ENCODE measurements at places on chromosomes 3 and 15. TPM values are rescaled to one million over a fixed set of nuclear protein-coding genes. Genes with fewer than 3 reads are reported as not detected.
A peak's percentile ranks its signal among the peaks of the same experiment; 100 is the strongest.

The CIDEC gene
- not detected for total RNA-seq

The ACOX2 gene
- 17.8 TPM for total RNA-seq

- no peak overlapping the region for H3K27ac ChIP-seq
- no peak overlapping the region for H3K4me3 ChIP-seq
- H3K36me3 ChIP-seq = no peaks in the 10 kb centered on the region
- H3K4me1 ChIP-seq = no peaks in the 10 kb centered on the region
These were observed 192.9 kb downstream of the SQOR start for GRCh38 chr15:45827766-45828165.

GRCh38 chr15:90022905-90023700, 22.0 kb downstream of the ZNF710 start:
- H3K4me3 ChIP-seq = no peak overlapping the region
- no peak for DNase-seq
- H3K27ac ChIP-seq = no peak overlapping the region

DNA sequence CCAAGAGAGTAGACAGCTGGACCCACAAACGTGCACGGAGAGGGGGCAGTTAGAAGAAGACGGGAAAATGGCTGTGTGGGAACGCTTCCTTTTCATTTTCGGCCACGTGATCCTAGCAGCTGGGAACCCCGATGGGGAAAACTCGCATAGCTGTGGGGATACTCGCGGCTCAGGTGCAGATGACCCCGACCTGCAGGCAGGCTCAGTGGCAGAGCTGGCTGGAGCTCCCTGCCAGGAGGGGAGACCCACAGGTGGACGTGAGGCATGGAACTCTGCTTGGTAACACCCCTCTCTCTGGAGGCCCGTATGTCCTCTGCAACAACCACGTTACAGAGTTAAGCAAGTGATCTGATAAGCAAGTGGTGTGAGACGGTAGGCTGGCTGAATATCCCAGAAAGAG, 84.6 kb upstream of the SNRPA1 start:
- H3K36me3 ChIP-seq = no peaks in the 10 kb centered on the region
- peaks cover 25% of the 10 kb centered on the region for H3K27me3 ChIP-seq
- H3K4me3 ChIP-seq = no peak overlapping the region
- no peak for DNase-seq
- no peaks in the 10 kb centered on the region for H3K4me1 ChIP-seq

DNA sequence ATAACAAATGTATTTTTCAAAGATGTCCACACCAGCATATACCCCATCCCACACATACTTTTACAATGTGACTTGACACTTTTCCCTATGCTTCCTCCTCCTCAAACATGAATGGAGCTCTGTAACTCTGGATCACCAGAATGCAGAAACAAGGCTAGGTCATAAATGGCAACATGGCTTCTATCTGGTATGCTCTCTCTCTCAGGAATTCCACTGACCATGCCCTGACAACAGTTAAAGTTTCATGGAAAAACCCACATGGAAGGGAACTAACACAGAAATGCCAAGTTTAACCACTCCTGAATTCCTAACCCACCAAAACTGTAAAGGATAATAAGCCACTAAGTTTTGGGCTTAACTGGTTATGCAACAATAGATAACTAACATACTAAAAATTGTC, 19.9 kb downstream of the MYO9A start:
- no peak overlapping the region for H3K4me3 ChIP-seq
- no peaks in the 10 kb centered on the region for H3K27me3 ChIP-seq
- H3K4me1 ChIP-seq = no peaks in the 10 kb centered on the region
- DNase-seq = no peak

- no peak overlapping the region for H3K27ac ChIP-seq
- no peak for DNase-seq
- no peaks in the 10 kb centered on the region for H3K27me3 ChIP-seq
- H3K36me3 ChIP-seq = no peaks in the 10 kb centered on the region
- no peaks in the 10 kb centered on the region for H3K4me1 ChIP-seq
These were observed 351.0 kb downstream of the FEZF2 start for GRCh38 chr3:62022312-62022711.

The RBMS3 gene
- 127 TPM for total RNA-seq

GRCh38 chr3:38984731-38985130, 67.0 kb downstream of the SCN11A start:
- H3K36me3 ChIP-seq = no peaks in the 10 kb centered on the region
- peak; percentile 57 for DNase-seq
- no peak overlapping the region for H3K27ac ChIP-seq
- H3K4me3 ChIP-seq = no peak overlapping the region
- peaks cover 21% of the 10 kb centered on the region for H3K4me1 ChIP-seq

The TICRR gene
- 3.0 TPM for total RNA-seq

- H3K27me3 ChIP-seq = peaks cover 3% of the 10 kb centered on the region
- H3K4me3 ChIP-seq = no peak overlapping the region
- DNase-seq = peak; percentile 49
- H3K4me1 ChIP-seq = peaks cover 23% of the 10 kb centered on the region
- no peak overlapping the region for H3K27ac ChIP-seq
- H3K36me3 ChIP-seq = no peaks in the 10 kb centered on the region
These were observed 98.2 kb upstream of the TJP1 start for GRCh38 chr15:29920515-29920914.

GRCh38 chr3:155646128-155646527, 98.7 kb downstream of the PLCH1 start:
- no peak overlapping the region for H3K27ac ChIP-seq
- no peaks in the 10 kb centered on the region for H3K27me3 ChIP-seq

The ALS2CL gene
- total RNA-seq = 1.4 TPM

The GFM1 gene
- total RNA-seq = 36.0 TPM

The THAP10 gene
- 3.6 TPM for total RNA-seq

DNA sequence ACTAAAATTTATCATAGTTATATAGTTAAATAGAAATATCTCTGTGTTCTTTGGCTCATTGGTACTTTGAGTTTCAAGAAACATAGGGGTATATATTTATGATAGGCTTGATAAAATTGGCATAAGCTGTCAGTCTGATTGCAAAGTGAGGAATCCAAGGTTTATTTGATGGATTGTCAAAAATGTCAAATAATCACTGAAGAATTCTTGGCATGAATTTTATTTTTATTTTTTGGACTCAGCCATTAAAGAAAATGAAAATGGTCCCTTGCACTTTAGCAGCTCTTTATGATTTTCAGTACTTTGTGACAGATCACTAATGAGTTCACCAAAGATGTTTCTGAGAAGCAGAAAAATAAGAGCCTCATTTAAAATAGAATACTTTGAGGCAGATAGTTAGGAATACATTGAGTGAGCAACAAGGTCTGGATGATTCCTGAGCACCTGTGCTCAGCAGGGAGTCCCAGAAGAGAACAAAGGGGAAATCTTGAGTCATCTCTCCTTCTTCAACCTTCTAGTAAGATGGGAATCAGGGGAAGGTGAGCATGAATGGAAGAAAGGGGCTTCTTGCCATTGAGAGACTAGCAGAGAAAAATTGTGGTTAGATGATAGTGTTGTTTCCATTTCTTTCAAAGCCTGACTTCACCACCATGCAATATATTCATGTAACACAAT, 85.3 kb upstream of the VEPH1 start:
- H3K4me1 ChIP-seq = no peaks in the 10 kb centered on the region
- DNase-seq = no peak
- H3K4me3 ChIP-seq = no peak overlapping the region
- no peak overlapping the region for H3K27ac ChIP-seq
- H3K36me3 ChIP-seq = no peaks in the 10 kb centered on the region
- peaks cover 15% of the 10 kb centered on the region for H3K27me3 ChIP-seq

DNA sequence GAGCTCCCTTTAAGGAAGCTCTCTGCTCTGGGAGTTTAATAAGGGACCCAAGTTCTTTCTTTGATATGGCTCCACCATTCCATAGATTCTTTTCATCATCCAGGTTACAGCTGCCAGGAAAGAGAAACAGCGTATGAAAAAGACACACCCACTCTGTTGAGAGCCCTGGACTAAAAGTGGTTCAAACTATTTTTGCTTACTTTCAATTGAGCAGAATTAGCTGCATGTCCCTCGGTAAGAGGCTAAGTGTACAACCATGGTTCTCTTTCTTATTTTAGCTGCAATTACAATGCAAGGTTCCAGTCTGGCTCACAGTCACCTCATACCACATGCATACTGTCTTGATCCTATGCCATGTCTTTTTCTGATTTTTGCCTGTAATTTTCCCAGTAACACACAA, 1288.3 kb downstream of the NSUN3 start:
- no peaks in the 10 kb centered on the region for H3K36me3 ChIP-seq
- no peaks in the 10 kb centered on the region for H3K4me1 ChIP-seq
- no peak overlapping the region for H3K27ac ChIP-seq
- no peak overlapping the region for H3K4me3 ChIP-seq
- H3K27me3 ChIP-seq = no peaks in the 10 kb centered on the region
- no peak for DNase-seq

The MME gene
- 19.4 TPM for total RNA-seq

GRCh38 chr3:49119439-49119838, 1.2 kb downstream of the USP19 start:
- H3K4me1 ChIP-seq = peaks cover 10% of the 10 kb centered on the region
- DNase-seq = peak; percentile 7
- H3K27me3 ChIP-seq = no peaks in the 10 kb centered on the region
- H3K36me3 ChIP-seq = peaks cover 74% of the 10 kb centered on the region
- peak overlapping the region; percentile 86 for H3K27ac ChIP-seq

The ASB7 gene
- 15.8 TPM for total RNA-seq

The C2CD4B gene
- total RNA-seq = not detected

The GJD2 gene
- total RNA-seq = not detected

GRCh38 chr15:52790169-52790708, at the start of gene ONECUT1:
ONECUT1 (minus strand) TSS chr15:52790336; CDS start chr15:52789884, 452 bp downstream.
- peaks cover 92% of the 10 kb centered on the region for H3K27me3 ChIP-seq
- H3K4me3 ChIP-seq = peak within 1 kb of the TSS; percentile 46
- H3K36me3 ChIP-seq = no peaks in the 10 kb centered on the region
- no peak within 1 kb of the TSS for H3K27ac ChIP-seq
- peaks cover 5% of the 10 kb centered on the region for H3K4me1 ChIP-seq

The GOLGA8J gene
- total RNA-seq = not detected

DNA sequence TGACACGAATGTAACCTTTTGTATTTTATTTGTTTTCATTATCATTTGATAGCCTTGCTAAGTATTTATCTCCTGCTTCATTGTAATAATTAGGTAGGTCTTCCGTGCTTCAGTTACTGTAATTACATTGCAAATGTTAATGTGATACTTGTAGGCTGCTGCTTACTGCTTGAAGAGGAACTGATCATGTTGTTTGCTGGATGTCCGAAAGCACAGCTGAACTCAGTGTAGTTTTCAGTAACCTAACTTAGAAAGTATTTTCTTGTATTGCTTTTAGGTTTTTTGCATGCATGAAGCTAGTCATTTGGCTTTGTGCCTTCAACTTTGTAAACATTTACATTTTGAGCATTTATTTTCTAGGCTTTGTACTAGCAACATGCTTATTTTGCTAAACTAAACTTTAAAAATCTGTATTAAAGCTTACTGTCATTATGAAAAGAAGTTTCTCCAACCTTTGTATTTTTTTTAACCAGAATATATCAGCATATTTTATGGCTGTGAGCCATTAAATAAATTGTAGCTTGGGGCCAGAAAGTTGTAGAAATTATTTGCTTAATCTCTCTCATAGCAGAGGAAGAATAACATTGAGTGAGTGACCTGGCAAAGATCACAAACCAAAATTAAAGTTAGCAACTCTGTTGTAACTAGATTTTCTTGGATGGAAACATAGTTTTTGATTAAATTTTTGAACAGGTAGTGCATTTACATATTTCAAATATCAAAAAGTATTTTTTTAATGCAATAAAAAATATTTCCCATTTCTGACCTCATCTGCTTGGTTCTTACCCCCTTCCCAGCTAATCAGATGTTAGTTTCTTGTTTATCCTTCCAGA, 30.7 kb downstream of the SACM1L start:
- peaks cover 11% of the 10 kb centered on the region for H3K4me1 ChIP-seq
- peaks cover 14% of the 10 kb centered on the region for H3K36me3 ChIP-seq
- 0 out of 2 replicates have a peak overlapping the region, but pooled peaks have one; percentile 2 for H3K27ac ChIP-seq
- no peaks in the 10 kb centered on the region for H3K27me3 ChIP-seq
- peak; percentile 58 for DNase-seq

GRCh38 chr3:229183-229661, 32.7 kb downstream of the CHL1 start:
- H3K4me3 ChIP-seq = no peak overlapping the region
- no peak overlapping the region for H3K27ac ChIP-seq
- no peaks in the 10 kb centered on the region for H3K36me3 ChIP-seq
- H3K4me1 ChIP-seq = no peaks in the 10 kb centered on the region
- H3K27me3 ChIP-seq = no peaks in the 10 kb centered on the region

The OR5K4 gene
- not detected for total RNA-seq

The FBXO40 gene
- not detected for total RNA-seq

- H3K4me3 ChIP-seq = no peak overlapping the region
- DNase-seq = peak; percentile 76
- no peak overlapping the region for H3K27ac ChIP-seq
- no peaks in the 10 kb centered on the region for H3K4me1 ChIP-seq
- no peaks in the 10 kb centered on the region for H3K36me3 ChIP-seq
- H3K27me3 ChIP-seq = no peaks in the 10 kb centered on the region
These were observed 330.5 kb downstream of the ROBO2 start for GRCh38 chr3:77370413-77370812.

GRCh38 chr3:189727898-189728297, 96.7 kb downstream of the TP63 start:
- H3K36me3 ChIP-seq = no peaks in the 10 kb centered on the region
- no peak overlapping the region for H3K27ac ChIP-seq
- DNase-seq = peak; percentile 69
- H3K4me1 ChIP-seq = peaks cover 1% of the 10 kb centered on the region

GRCh38 chr3:10816019-10816862, at the start of gene SLC6A11:
SLC6A11 (plus strand) TSS chr3:10816228; CDS start chr3:10816266, 38 bp downstream.
- DNase-seq = no peak
- no peak within 1 kb of the TSS for H3K4me3 ChIP-seq
- no peak within 1 kb of the TSS for H3K27ac ChIP-seq
- H3K4me1 ChIP-seq = no peaks in the 10 kb centered on the region
- H3K36me3 ChIP-seq = no peaks in the 10 kb centered on the region
- peaks cover 11% of the 10 kb centered on the region for H3K27me3 ChIP-seq

GRCh38 chr15:71458089-71458660, 342.9 kb downstream of the THSD4 start:
- no peak overlapping the region for H3K4me3 ChIP-seq
- H3K4me1 ChIP-seq = peaks cover 10% of the 10 kb centered on the region
- H3K27me3 ChIP-seq = no peaks in the 10 kb centered on the region

The ACP3 gene
- 0.54 TPM for total RNA-seq

The SOX14 gene
- total RNA-seq = not detected

DNA sequence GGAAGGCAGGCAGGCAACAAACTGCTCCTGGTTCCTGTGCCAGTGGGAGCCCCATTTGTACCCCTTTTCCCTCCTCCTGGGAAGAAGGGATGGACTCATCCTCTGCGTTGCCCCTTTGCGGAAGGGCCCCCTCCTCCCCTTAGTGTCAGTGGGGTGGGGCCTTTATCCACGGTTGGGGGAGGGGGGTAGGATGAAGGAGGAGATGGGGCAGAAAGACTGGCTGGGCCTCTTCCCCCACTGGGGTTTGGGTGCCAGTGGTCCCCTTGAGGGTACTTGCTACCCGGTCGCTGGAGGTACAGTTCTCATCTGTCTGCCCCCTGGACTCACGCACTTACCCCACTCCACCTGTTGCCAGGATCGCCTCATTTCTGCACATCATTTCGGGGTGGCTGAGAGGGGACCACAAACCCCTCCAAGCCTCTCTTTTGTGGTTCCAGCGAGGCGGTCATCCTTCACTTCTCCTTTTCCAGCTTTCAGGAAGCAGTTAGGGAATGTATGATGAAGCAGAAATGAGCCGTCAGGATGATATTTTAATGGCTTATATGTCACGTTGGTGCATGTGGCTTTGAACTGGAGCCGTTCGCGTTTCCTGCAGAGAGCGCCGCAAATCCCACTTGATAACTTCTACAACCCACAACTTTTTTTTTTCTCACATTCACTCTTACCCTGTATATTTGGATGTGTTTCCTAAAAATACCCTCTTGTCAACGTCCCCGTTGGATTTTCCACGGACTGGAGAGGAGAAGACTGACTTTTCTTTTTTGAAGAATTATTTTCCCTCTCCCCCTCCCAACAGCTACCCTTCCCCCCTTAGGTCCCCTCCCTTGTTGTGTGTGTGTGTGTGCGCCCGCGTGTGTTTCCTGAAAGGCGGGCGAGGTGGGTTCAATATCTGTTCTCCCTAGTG, at the start of gene ZIC4:
Gene ZIC4 (minus strand): TSS at position 516 of the 904 bp plus-strand sequence. CDS start 3,746 bp downstream, outside the sequence.
- H3K4me1 ChIP-seq = no peaks in the 10 kb centered on the region
- H3K27me3 ChIP-seq = peaks cover 85% of the 10 kb centered on the region

Measured in IMR-90 (cell line).